ENCODE measurements at places on chromosomes 2 and 18.
A peak's percentile ranks its signal among the peaks of the same experiment; 100 is the strongest.

- DNase-seq, result no peak
Observed at GRCh38 chr2:115122701-115123100, 680.3 kb downstream of the DPP10 start.

GRCh38 chr18:997499-997898, 92.8 kb downstream of the ADCYAP1 start:
- no peak for DNase-seq

DNA sequence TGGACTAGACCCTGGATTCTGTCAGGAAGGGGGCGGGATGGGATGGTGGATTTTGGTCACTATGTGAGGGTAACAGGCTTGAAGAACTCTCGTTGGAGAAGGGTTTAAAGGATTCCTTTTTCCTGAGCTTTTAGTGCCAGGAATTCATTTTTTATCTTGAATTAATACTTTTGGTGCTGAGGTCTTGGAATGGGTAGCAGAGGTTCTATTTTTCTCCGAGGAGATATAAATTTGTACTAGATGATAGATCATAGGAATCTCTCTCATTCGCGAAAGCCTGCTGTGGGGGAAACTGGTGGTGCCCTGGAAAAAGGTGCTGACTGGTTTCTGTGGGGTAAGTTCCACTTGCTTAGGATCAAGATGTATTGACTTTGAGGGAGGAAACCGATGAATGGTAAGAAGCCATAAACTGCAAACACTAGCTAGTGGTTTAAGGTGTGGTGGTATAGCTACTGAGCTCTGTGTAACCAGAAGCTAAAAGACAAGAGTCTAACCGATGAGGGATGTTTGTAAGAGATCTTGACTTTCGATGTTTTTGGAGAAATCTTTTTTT, 706 bp downstream of the AGPS start:
- peak; percentile 6 for DNase-seq

DNA sequence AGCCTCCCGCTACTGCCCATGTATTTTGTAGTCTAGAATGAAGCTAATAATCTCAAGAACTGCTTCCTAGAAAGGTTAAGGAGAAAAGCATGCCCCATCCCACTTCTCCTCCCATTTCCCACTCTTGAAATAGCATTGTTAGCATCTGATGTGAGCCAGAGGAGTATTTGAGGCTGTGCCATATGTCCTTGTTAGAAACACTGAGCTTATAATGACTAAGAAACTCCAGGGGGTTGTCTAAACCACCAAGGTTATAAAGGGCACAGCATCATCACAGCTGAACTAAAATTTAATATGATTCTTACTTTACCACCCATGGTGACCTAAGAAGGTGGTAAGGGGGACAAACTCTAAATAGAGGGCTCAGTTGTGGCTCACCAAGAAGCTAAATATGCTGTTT, 16.6 kb downstream of the TSPYL6 start:
- peak; percentile 91 for DNase-seq

All from EL (cell line).